ENCODE measurements at places on chromosomes 2 and 18.

- DNase-seq = peak; percentile 46
Measured at GRCh38 chr2:37344453-37345361, at the start of gene QPCT. QPCT (plus strand) TSS chr2:37344630; CDS start chr2:37344732, 102 bp downstream.

GRCh38 chr2:207530160-207531031, 634 bp downstream of the CREB1 start:
- DNase-seq = peak; percentile 49

GRCh38 chr2:207238831-207239701, 73.3 kb upstream of the KLF7 start:
- DNase-seq = no peak

DNA sequence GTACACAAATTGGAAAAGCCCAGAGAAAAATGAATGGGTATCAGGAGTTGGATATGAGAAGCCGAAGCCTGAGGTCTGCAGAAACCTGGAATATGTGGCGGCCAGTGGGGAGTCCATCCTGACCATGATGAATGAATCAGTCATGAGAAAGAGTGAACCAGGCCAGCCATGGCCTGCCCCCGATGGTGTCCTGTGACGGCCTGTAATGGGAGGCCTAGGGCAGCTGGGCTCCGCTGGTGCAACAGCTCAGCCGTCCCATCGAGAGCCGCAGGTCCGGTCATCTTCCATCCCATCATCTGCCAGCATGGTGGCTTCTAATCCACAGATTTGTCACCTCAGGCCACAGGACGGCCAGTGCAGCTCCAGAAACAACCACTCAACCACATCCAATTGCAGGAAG, 116.4 kb downstream of the PDCL3 start:
- DNase-seq = no peak

- no peak for DNase-seq
Measured at GRCh38 chr2:229269941-229270340, 1.1 kb downstream of the PID1 start.
